ENCODE measurements at places on chromosomes 13 and 19.

- H3K27ac ChIP-seq: no peak overlapping the region
- no peak for DNase-seq
- no peak overlapping the region for H3K4me3 ChIP-seq
- H3K27me3 ChIP-seq: peaks cover 3% of the 10 kb centered on the region
Measured at GRCh38 chr13:75492389-75492788, 10.4 kb upstream of the TBC1D4 start.

DNA sequence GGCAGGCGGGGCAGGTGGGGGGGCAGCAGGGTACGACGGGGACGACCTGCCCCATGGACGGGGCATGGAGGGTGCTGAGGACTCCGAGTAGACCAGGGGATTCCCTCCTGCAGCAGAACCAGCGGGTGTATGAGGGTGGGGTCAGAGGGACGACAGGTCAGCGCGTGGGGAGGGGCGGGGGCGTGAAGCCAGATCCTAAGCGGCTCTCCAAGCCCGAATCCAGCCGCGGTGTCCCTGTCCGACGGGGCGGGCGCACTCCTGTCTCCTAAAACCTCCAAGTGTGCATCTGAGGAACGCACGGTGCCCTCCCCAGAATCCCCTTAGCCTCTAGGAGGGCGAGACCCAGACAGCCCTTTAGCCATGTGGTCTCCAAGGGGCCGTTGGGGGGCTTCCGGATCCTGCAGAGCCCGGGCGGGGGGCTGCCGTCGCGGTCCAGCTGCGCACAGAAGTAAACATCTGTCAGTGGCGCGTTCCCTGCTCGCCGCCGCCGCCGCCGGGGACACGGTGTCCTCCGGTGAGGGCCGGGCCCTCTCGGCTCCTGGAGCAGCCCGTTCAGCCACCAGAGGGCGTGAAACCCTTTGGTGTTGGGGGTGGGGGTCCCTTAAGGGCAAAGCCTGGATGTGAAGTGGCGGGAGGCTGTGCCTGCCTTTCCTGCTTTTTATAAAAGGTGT lies 730 bp downstream of the NRTN start:
- peak overlapping the region; percentile 68 for H3K4me3 ChIP-seq
- peaks cover 9% of the 10 kb centered on the region for H3K27me3 ChIP-seq
- H3K27ac ChIP-seq: no peak overlapping the region
- no peaks in the 10 kb centered on the region for H3K36me3 ChIP-seq
- peaks cover 17% of the 10 kb centered on the region for H3K4me1 ChIP-seq

DNA sequence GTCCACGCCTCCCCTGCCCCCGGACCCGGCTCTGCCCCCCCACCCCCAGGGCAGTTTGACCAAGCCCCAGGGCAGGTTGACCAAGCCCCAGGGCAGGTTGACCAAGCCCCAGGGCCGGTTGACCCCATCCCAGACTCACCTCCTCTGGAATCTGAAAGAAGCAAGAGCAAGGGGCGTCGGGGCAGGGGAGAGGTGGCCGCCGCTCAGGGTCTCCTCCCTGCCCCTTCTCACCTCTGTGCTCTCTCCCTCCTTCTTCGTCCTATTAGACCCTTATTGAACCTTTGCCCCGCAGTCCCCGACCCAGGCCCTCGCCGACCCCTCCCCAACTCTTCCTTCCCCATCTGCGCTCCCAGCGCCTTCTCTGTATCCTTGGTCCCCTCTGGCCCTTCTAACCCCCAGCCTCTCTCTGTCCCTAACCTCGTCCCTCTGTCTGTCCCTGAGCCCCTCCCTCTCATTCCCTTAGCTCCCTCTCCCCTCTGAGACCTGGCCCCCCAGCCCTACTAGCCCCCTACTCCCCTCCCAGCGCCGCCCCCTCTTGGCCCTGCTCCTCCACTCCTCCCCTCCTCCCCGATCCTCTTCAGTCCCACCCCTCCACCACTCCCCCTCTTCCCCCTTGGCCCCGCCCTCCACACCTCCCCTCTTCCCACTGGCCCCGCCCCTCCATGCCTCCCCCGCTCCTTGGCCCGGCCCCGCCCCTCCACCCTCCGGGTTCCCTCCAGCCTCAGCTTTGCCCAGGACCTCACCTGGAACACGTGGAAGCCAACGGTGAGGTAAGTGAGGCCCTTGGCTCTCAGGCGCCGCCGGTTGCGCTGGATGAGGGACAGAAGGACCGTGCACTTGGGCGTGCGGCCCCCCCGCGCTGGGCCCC lies 7.6 kb downstream of the CAPN12 start:
- H3K27me3 ChIP-seq: peaks cover 10% of the 10 kb centered on the region
- no peak overlapping the region for H3K27ac ChIP-seq
- DNase-seq: peak; percentile 70
- H3K36me3 ChIP-seq: no peaks in the 10 kb centered on the region
- H3K4me1 ChIP-seq: peaks cover 6% of the 10 kb centered on the region

GRCh38 chr13:37701972-37702371 lies 103.4 kb upstream of the POSTN start:
- H3K4me1 ChIP-seq: no peaks in the 10 kb centered on the region
- H3K36me3 ChIP-seq: no peaks in the 10 kb centered on the region
- no peak overlapping the region for H3K27ac ChIP-seq
- no peak for DNase-seq
- no peaks in the 10 kb centered on the region for H3K27me3 ChIP-seq

DNA sequence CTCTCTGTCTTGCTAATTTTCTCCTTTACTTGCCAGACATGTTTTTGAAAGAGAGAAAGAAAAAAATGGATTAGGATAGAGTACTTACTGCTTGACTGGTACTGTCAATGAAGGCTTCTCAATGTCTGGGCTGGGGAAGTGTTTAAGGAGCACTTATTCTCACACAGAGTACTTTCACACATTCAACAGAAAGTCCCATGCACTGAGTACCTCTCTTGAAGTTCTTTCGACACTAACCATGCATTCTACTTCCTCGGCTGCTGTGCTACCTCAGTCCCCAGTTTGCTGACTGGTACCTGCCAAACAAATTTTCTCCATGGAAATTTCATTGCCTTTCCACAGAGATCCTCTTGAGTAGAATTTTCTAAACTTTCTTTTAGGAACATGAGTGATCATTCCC lies 281.9 kb downstream of the RBM26 start:
- H3K36me3 ChIP-seq: no peaks in the 10 kb centered on the region
- H3K27ac ChIP-seq: no peak overlapping the region
- no peaks in the 10 kb centered on the region for H3K4me1 ChIP-seq
- H3K4me3 ChIP-seq: no peak overlapping the region
- H3K27me3 ChIP-seq: no peaks in the 10 kb centered on the region
- DNase-seq: no peak

- DNase-seq: no peak
- H3K36me3 ChIP-seq: no peaks in the 10 kb centered on the region
- no peak overlapping the region for H3K27ac ChIP-seq
- no peak overlapping the region for H3K4me3 ChIP-seq
- H3K4me1 ChIP-seq: peaks cover 12% of the 10 kb centered on the region
Measured at GRCh38 chr19:29807870-29808405, 3.9 kb upstream of the CCNE1 start.

- peaks cover 20% of the 10 kb centered on the region for H3K4me1 ChIP-seq
- no peak overlapping the region for H3K27ac ChIP-seq
- no peak for DNase-seq
- peaks cover 7% of the 10 kb centered on the region for H3K36me3 ChIP-seq
Measured at GRCh38 chr13:48404952-48405351, 8.0 kb downstream of the LPAR6 start.

- H3K4me1 ChIP-seq: peaks cover 17% of the 10 kb centered on the region
- peak within 1 kb of the TSS; percentile 83 for H3K4me3 ChIP-seq
- no peaks in the 10 kb centered on the region for H3K36me3 ChIP-seq
- peak within 1 kb of the TSS; percentile 48 for H3K27ac ChIP-seq
Measured at GRCh38 chr19:5804516-5805461, at the start of gene NRTN. TSS of gene NRTN (plus strand) at chr19:5805067. CDS start at chr19:5824166, 19,099 bp downstream.

GRCh38 chr13:110055089-110055488 lies 251.9 kb downstream of the COL4A1 start:
- no peak overlapping the region for H3K27ac ChIP-seq
- DNase-seq: no peak
- no peaks in the 10 kb centered on the region for H3K4me1 ChIP-seq
- H3K4me3 ChIP-seq: no peak overlapping the region
- H3K36me3 ChIP-seq: no peaks in the 10 kb centered on the region

- no peaks in the 10 kb centered on the region for H3K36me3 ChIP-seq
- H3K4me1 ChIP-seq: no peaks in the 10 kb centered on the region
- H3K27me3 ChIP-seq: peaks cover 16% of the 10 kb centered on the region
- DNase-seq: no peak
- no peak overlapping the region for H3K4me3 ChIP-seq
Measured at GRCh38 chr19:17881701-17882100, 10.0 kb downstream of the SLC5A5 start.

GRCh38 chr13:27079421-27079958 lies 92.1 kb downstream of the USP12 start:
- H3K4me3 ChIP-seq: no peak overlapping the region
- peaks cover 36% of the 10 kb centered on the region for H3K36me3 ChIP-seq
- H3K27me3 ChIP-seq: no peaks in the 10 kb centered on the region
- H3K27ac ChIP-seq: no peak overlapping the region
- no peaks in the 10 kb centered on the region for H3K4me1 ChIP-seq

DNA sequence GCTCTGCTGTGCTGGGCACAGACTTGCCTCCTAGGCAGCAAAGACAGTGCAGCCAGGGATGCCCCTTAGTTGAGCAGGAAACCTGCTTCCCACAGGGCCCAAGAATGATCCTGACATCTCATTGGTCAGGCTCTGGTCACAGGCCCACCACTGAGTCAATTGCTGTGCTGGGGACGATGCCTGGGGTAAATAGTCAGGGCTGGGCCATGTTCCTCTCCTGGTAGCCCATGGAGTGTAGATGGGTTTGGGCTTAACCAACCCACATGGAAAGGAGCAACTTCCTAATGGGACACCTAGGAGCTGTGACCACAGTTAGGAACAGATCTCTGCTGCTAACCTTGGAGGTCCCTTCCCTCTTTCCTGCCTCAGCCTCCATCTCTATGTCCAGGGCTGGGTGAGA lies 212.5 kb upstream of the ZNF536 start:
- H3K27me3 ChIP-seq: peaks cover 33% of the 10 kb centered on the region
- H3K36me3 ChIP-seq: no peaks in the 10 kb centered on the region
- H3K4me1 ChIP-seq: no peaks in the 10 kb centered on the region
- H3K27ac ChIP-seq: no peak overlapping the region

DNA sequence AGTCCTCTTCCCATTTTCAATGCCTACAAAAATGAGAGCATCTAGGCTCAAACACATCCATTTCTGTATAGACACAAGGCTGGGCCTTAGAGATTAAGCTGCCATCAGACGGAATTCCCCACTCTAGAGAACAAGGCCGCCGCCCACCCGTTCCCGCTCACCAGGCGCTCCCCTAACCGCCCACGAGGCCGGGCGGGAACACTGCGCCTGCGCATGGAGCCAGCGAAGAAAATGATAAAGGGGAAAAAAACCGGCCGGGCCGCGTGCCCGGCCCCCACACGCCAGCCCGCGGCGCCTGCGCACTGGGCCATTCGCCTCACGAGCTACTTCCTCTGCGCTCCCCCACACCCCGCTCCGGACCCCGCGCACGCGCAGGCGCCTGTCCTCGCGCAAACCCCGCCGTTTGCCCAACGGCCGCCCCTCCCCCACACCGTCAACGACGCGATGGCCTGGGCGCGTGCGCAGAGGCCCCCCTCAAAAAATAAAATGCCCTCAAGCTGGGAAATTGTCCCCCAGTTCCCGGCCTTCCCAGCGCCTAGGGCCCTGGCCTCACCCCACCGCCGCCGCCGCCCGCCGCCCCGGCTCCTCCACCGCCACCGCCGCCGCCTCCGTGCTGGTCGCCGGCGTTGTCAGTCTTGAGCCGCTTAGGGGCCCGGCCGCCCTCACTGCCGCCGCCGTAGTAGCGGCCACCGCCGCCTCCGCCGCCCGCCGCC lies 483 bp downstream of the HNRNPL start:
- peaks cover 30% of the 10 kb centered on the region for H3K36me3 ChIP-seq
- H3K27ac ChIP-seq: peak overlapping the region; percentile 100
- peaks cover 18% of the 10 kb centered on the region for H3K4me1 ChIP-seq
- H3K4me3 ChIP-seq: peak overlapping the region; percentile 97
- no peaks in the 10 kb centered on the region for H3K27me3 ChIP-seq

GRCh38 chr13:112820318-112820717 lies 130.5 kb downstream of the ATP11A start:
- no peaks in the 10 kb centered on the region for H3K4me1 ChIP-seq
- DNase-seq: no peak
- no peak overlapping the region for H3K27ac ChIP-seq

DNA sequence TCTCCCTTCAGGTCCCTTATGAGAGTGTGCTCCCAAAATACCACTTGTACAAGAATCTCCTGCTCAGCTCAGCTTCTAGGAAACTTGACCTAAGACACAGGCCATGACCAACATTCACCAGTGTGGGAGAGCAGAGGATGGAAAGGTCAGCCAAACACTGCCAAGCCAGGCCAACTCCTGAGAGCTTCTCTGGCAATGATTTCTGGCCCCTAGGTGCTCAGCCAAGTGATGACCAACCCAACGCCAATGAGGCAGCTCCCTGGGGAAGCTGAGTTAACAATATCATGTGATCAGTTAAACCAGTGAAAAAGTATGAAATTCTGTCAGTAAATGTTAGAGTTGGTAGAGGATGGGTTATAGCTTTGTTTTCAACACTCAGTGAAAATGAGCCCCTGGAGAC lies 49.1 kb upstream of the FLT1 start:
- peaks cover 32% of the 10 kb centered on the region for H3K27me3 ChIP-seq
- no peaks in the 10 kb centered on the region for H3K4me1 ChIP-seq
- H3K27ac ChIP-seq: no peak overlapping the region
- no peak for DNase-seq
- no peaks in the 10 kb centered on the region for H3K36me3 ChIP-seq

DNA sequence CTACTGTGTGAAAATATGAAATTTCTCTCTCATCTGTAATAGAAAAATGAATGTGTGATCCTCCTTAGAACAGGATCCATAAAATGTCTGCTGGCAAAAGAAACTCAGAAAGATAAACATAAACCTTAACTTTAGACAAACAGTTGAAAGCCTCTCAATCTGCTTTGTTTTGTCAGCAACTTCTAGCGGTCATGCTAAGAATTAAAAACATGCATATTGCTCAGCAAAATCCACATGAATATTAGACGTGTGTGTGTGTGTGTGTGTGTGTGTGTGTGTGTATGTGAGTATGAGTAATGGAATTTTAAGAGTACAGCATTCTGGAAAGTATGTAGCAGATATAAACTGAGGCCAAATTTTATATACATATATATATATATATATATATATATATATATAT lies 1779.2 kb upstream of the MIR17HG start:
- H3K4me1 ChIP-seq: no peaks in the 10 kb centered on the region
- no peak overlapping the region for H3K27ac ChIP-seq
- H3K4me3 ChIP-seq: no peak overlapping the region
- DNase-seq: no peak

- H3K4me3 ChIP-seq: no peak overlapping the region
- H3K36me3 ChIP-seq: no peaks in the 10 kb centered on the region
- DNase-seq: no peak
- no peak overlapping the region for H3K27ac ChIP-seq
Measured at GRCh38 chr19:8577741-8578140, 499 bp upstream of the MYO1F start.

GRCh38 chr19:40282209-40282580 lies 3.0 kb downstream of the AKT2 start:
- H3K4me3 ChIP-seq: no peak overlapping the region
- H3K27me3 ChIP-seq: no peaks in the 10 kb centered on the region
- peaks cover 43% of the 10 kb centered on the region for H3K4me1 ChIP-seq
- H3K27ac ChIP-seq: peak overlapping the region; percentile 93
- DNase-seq: no peak
- no peaks in the 10 kb centered on the region for H3K36me3 ChIP-seq
